ENCODE measurements at places on chromosomes 4 and X.

- no peak for DNase-seq
Measured at GRCh38 chr4:16817286-16817685, 81.2 kb downstream of the LDB2 start.

DNA sequence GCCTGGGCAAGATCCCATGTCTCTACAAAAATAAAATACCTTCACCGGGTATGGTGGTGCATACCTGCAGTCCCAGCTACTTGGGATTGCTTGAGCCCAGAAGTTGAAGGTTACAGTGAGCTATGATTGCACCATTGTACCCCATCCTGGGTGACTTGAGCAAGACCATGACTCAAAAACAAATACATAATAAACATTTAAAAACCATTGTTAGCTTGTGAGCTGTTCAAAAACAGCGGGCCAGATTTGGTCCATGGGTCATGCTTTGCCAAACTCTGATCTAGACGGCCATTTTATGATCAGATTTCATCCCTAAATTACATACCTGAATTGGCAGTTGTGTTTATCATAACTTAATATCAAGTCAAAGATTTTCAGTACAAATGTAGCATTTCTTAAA, 76.0 kb upstream of the GPM6B start:
- DNase-seq, result no peak

GRCh38 chrX:38654302-38654701, 93.0 kb downstream of the TSPAN7 start:
- DNase-seq, result no peak

GRCh38 chr4:176805155-176805554, 12.4 kb upstream of the VEGFC start:
- no peak for DNase-seq

- DNase-seq, result no peak
Measured at GRCh38 chrX:105297041-105297440, 76.5 kb upstream of the TEX13A start.

- DNase-seq, result no peak
Measured at GRCh38 chr4:128862608-128863311, 53.3 kb downstream of the JADE1 start.

DNA sequence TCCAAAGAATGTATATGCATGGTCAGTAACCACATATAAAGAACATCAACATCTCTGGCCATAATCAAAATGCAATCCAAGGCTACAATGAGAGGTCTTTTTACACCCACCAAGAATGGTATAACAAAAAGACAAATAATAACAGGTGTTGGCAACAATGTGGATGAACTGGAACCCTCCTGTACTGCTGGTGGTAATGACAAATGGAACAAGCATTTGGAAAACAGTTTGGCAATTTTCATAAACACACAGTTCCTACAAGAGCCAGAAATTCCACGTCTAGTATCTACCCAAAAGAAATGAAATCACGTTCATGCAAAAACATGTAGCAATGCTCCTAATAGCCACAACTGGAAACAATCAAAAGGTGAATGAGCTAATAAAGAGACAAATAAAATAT, 11.7 kb downstream of the UGT2B4 start:
- no peak for DNase-seq

- no peak for DNase-seq
Measured at GRCh38 chr4:52892880-52893279, 30.8 kb downstream of the RASL11B start.

DNA sequence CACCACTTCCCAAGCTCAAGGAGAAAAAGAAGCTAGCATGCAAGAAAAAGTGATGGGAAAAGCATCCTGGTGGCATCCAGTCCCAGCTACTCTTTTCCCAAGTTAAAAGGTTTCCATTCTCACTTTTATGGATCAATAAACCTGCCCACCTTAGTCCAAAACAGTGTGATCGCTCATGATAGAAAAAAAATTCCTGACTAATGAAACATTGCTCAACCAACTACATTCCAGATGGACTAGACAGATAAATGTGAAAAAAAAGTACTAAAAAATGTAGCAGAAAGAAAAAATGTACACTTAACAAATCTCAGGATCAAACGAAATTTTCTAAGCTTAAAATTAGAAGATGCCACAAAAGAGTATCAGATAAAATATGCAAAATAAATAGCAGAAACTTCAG, 312.2 kb downstream of the TMA16 start:
- DNase-seq, result no peak

DNA sequence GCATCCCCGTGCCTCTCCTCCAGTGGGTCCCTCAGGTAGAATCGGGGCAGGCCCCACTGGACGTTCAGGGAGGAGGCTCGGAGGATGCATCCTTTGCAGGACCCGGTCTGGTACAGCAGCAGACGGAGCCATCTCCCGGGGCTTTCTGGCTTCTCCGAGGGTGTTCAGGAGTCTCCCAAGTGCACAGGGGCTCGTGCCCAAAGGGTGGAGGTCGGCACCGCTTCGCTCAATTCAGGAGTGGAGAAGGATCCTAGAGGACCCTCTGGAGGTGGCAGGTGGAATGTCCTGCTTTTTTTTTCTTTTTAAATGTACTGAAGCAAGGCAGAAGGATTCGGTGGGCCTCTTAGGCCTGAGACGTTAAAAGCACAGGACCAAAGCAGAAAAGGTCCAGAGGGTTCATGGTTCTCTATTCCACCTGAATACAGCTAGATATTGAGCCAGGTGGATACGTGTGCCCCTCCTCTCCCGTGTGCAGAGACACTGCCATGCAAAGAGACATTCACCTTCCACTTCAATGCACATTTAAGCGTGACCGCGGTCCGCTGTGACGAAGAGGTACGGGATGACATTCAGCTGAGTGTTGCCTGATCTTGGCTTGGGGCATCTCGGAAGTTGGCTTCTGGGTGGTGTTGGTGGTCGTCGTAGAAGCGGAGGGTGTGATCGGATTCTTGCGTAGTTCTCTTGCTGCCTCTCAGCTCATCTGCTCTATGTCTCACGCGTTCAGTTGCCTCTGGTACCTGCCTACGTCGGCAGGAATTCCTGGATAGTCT, 281.2 kb upstream of the AGTR2 start:
- no peak for DNase-seq

- DNase-seq, result no peak
Measured at GRCh38 chrX:78822157-78822690, 74.7 kb downstream of the LPAR4 start.

DNA sequence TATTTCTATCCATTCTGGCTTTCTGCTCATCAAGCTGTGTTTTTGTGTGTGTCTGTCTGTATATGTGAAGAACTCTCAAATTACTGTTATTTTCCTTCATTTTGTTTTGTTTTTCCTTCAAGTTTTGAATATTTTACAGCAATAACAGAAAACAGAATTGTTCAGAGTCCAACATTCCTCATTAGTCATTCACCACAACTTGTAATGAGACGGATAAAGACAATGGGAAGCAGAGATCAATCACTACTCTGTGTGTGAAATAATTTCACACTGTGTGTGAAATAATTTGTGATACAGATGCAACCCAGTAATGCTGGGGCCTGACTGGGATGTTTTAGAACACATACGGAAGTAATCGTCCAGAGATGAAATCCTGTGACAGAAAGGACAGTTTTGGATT, 55.2 kb downstream of the HPGD start:
- DNase-seq, result no peak

DNA sequence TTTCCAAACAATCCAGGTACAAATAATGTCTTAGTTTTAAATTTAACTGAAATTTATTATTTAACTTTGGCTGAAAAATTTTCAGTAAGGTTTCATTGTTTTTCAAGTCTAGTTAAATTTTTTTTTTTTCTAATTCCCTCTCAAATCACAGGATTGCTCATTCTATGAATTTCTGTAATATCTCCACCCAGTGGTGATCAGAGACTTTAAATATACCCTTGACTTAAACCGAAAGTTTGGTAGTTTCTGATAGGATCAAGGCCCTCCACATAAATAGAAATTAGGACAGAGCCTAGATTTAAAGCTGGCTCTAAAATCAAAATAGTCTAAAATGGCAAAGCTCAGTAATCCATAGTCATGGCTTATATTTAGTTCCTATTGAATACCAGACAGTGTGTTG, 175.4 kb downstream of the TBCK start:
- DNase-seq, result no peak

GRCh38 chr4:135900956-135901355, 1631.3 kb downstream of the PCDH18 start:
- DNase-seq, result no peak

GRCh38 chrX:121496966-121497365, 449.6 kb downstream of the GLUD2 start:
- no peak for DNase-seq

DNA sequence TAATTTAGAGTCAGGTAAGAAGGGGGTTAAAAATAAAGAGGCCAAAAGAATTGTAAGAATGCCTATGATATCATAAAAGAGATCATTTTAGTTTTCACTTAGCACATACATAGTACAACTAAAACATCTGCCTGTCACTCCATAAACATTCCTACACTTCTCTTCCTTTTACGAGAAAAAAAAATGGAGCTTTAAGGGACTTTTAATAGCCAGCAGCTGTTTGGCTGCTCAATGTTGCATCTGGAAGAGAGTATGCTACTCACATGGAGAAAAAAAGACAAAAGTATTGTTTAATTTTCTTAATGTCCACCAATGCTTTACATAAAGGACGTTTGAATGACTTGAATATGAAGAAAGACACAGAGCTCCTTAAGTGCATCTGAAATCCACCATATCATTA, 48.7 kb upstream of the TNIP3 start:
- DNase-seq, result no peak

- no peak for DNase-seq
Measured at GRCh38 chr4:140103676-140104075, 50.3 kb downstream of the MAML3 start.

- DNase-seq, result no peak
Measured at GRCh38 chr4:30789219-30789671, 69.1 kb downstream of the PCDH7 start.

GRCh38 chr4:139558235-139559088, 2.4 kb upstream of the SETD7 start:
- DNase-seq, result no peak

GRCh38 chr4:153628796-153629315, 55.2 kb upstream of the TLR2 start:
- DNase-seq, result no peak

- DNase-seq, result no peak
Measured at GRCh38 chr4:174912919-174913543, 5.1 kb upstream of the ADAM29 start.

- DNase-seq, result no peak
Measured at GRCh38 chrX:48451708-48452107, 18.4 kb downstream of the SLC38A5 start.

GRCh38 chr4:20574986-20575385, 125.3 kb upstream of the PACRGL start:
- no peak for DNase-seq

GRCh38 chr4:39025552-39026085, 6.6 kb downstream of the TMEM156 start:
- no peak for DNase-seq

- DNase-seq, result no peak
Measured at GRCh38 chr4:44583393-44583792, 68.0 kb downstream of the YIPF7 start.

- no peak for DNase-seq
Measured at GRCh38 chr4:178280362-178280761, 838.1 kb upstream of the AGA start.

All from substantia nigra (tissue), 51 donors.